Activated T-helper 17 cell treated with anti-CD3 and anti-CD28 coated beads, Interleukin-2, amount 50 U/mL, for 72 hours (primary cell): ENCODE measurements at places on chromosomes 5 and 9. TPM values are rescaled to one million over a fixed set of nuclear protein-coding genes. Genes with fewer than 3 reads are reported as not detected.

OR1N1 gene
- not detected for total RNA-seq

GABRG2 gene
- total RNA-seq = not detected

GABRA1 gene
- not detected for total RNA-seq

NR5A1 gene
- not detected for total RNA-seq

CCDC171 gene
- 2.5 TPM for total RNA-seq

DNA sequence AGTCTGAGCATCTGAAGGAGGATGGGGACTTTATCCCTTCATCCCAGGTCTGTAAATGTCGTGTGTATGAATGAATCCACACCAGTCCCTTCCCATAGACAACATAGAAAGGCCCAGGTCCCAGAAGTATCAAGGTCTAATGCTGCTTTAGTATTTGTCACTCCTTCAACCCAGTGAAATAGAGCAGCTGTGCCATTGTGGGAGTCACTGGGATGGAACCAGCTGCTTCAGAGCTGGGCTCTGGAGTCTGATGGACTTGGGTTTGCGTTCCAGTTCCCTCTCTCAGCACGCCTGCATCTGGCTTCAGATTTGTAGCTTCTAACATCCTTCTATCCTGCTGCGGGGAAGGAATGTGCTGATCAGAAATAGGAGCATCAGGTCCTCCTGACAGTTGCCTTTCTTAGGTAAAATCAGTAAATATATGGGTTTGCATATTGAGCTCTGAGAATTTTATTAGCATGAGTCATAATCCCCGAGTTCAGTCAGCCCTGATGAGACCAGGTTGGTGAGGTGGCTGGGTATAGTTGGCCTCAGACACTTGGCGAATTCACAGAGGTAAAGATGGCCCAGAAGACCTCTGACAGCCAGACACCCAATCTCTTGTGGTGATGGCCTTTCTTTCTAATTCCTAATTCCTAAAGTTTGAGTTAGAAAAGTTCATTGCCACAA lies 10.1 kb downstream of the ACO1 start:
- ATAC-seq = no peak

DNA sequence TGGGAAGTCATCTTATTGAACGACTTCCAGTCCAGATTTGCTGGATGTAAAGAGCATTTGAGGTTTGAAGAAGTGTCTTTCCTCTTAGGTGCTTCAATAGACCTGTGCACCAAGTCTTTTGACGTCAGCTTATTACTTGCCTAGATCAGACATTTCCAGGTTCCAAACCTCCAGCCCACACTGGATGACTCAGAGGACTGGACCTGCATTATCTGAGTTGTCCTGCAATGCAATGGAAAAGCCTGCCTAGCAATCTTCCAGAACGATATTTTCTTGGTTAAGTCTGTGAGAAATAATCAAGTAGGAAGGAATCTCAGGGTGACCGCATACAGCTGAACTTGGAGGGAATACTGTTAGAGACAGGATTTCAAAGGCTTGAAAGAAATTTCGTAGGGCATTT lies 147.2 kb upstream of the MOCS2 start:
- no peak for ATAC-seq

DNA sequence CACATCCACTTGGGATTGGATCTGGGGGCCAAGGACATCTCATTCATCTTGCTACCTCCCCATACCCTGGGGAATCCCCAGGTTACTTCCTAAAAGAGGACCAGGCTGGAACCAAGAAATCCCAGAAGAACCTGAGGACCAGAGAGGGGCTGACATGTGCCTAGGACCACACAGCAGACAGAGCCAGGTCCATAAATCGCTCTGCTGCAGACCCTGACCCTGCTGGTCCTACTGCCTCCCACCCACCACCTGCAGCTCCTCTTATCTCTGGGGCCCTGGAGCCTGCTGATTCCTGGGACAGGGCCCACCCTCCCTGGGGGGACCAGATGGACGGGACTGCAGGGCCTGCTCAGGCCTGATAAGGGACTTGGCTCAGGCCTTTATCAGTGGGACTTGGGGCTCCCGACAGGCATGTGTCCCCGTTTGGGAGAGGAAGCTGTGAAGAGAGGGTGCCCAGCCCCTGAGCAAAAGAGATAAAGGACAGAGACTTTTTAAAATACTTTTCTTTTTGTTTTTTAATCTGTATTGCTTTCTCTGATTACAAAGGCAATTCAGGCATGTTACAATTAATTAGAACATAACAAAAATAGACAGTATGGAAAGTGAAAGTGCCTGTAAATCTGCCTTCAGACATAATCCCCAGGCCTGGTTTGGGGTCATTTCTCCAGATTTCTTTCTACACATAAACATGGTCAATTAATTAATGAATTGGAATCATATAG lies 101.3 kb upstream of the LARP1 start:
- no peak for ATAC-seq

DNA sequence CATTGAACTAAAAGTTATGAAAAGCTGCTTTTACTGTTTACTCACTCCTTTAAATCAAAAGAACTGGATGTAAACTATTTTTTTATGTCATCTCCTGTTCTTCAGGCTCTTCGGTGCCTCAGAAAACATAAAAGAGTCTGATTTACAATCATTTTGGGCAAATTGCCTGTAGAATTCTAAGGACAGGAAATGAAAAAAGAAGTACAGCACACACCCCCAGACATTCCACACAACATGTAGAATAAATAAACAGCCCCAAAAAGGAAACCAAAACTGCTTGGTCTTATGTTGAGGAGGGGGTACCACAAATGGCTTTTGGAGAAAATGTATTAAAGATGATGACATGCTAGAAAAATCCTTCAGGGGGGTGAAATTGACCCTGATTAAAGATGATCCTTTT lies 57.2 kb downstream of the ITGA1 start:
- ATAC-seq = no peak

DNA sequence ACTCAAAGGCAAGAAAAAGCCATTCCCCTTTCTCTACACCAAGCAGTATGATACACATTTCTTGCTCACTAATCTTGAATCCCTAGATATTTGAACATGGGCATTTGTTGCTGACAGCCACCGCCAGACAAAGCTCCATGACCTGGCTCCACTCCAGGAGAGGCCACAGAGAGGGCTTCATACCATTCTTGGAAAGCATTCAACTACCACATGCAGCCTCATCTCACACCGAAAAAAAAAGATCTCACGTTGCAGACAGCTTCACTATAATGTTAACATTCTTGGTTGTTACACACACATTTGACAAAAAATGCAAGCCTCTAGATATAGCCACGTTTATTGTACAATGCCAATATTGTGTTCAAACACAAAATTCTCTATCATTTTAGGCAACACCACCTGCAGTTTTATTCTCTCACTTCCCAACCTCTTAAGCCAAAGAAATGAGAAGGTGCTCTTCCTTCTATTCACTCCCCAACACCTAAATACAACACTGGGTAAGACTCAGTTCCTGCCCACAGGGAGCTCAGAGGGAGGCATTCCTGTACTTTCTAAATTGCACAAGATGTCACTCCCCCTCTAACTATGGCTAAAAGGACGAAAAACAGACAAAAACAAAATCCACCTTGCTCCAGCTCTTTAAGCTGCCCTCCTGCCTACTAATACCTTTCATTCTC lies 222.4 kb downstream of the TSSK1B start:
- ATAC-seq = no peak

DNA sequence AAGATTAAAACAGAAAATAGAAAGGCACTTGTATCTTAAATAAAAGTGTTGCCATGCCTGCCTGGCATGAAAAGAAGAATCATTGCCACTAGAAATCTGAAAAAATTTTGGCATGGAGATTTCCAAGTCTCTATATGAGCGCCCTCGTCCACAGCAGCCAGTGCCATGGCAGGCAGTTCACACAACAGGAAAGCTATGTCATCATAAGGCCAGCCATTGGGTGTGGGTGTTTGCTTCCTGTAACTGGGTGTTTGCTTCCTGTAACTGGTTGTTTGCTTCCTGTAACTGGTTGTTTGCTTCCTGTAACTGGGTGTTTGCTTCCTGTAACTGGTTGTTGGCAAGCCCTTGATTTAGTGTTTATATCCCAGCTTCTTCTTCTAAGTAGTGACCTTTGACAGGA lies 446.7 kb downstream of the IRX1 start:
- ATAC-seq = no peak

DNA sequence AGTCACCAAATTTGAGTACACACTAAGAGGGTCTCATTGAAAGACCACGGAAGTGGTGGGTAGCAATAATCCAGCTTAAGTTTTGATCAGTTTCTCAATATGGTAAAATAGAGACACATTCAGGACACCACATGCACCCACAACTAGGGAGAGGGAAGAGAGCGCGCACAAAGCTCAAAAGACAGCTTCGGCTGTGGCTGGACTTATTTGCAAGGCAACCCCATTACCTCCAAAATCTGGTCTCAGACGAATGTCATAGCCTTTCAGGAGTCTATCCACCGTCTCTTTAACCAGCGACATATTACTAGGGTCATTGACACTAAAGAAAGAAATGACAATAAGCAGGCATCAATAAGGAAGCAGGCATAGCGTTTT lies 443 bp downstream of the GABRB2 start:
- ATAC-seq = no peak

DNA sequence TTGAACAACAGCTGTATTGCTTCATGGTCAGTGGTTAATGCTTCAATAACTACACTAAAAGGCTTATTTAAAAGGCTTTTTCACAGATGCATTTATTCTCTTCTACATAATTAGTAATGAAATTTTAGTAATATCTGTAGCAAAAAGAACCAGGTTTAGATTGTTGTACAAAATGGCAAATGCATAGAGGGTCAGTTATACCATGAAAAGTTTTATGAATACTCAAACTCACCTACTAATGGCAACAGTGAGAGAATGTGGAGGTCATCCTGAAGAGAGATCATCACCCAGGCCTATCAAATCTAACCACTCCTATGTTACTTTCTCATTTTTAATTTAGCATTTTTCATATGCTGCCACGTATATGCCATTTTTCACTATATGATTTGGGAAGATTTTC lies 444.3 kb upstream of the CDH9 start:
- no peak for ATAC-seq

- ATAC-seq = no peak
Observed at GRCh38 chr5:158485047-158485446, 614.7 kb downstream of the EBF1 start.

DNA sequence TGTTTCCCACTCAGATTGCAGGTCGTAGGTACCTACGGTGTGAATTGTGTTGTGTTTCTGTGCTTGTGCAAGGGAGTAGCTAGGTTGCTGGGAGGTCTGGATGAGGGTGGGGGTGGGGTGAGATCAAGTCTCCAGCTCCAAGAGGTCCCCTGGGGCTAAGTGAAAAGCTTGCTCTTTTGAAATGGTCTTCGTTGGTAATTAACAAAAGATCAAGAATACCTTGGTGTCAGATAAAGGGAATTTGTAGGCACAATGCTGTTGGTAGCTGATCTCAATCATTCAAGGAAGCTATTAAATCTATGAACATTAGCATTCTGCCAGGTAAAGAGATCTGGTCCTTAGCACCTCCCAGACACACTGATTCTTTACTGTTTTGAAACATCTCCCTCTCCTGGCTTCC lies 928 bp upstream of the PCDHGC4 start:
- ATAC-seq = no peak
